ENCODE measurements at places on chromosomes 16 and 17.

GRCh38 chr17:72142614-72143013 is 21.8 kb downstream of the SOX9 start:
- DNase-seq: no peak

DNA sequence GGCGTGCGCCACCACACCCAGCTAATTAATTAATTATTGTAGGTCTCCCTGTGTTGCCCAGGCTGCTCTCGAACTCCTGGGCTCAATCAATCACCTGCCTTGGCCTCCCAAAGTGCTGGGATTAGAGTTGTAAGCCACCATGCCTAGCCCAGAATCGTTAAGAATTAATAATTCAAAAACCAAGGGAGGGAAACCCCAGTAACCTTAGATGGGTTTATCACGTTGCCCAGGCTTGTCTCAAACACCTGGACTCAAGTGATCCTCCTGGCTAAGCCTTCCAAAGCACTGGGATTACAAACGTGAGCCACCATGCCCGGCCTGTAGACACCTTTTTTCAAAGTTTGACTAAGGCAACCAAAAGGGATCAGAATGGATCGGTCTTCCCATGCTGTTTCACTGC is 21.6 kb downstream of the CD300LF start:
- DNase-seq: no peak

GRCh38 chr17:34399725-34400124 is 36.7 kb upstream of the CCL1 start:
- DNase-seq: no peak

DNA sequence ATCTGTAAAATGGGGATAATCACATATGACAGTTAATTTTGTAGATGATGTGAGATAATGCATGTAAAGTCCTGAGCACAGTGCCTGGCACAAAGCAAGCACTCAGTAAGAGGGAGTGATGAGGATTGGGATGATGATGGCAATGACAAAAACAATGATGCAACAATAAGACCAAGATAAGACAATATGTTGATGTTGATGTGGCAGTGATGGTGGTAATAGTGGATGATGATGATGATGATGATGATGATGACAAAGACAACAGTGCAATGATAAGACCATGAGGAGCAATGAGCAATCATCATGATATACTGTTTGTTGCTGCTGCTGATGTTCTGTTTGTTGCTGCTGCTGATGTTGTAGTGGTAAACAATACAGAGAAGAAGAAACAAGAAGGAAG is 344.1 kb downstream of the NPIPA8 start:
- DNase-seq: no peak

GRCh38 chr16:1220841-1221627 is 4.0 kb downstream of the TPSG1 start:
- no peak for DNase-seq

DNA sequence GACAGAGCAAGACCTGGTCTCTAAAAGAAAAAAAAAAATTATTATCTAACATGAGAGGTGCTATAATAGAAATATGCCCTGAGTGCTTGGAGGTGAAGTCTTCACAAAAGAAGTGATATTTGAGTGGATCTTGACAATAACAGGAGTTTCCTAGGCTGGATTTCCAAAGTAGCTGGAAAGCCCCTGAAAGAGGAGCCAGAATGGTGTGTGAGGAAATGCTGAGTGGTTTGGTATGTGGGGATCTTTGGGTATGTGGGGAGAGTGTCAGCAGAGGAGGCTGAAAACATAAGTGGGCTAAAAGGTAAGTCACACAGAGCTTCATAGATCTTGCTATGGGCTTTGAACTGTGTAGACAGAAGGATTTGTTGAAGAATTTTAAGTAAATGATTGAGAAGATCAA is 100.1 kb downstream of the YPEL2 start:
- no peak for DNase-seq

- DNase-seq: no peak
Measured at GRCh38 chr17:75846692-75847613, 2.7 kb upstream of the UNC13D start.

GRCh38 chr17:32498391-32498790 is 11.6 kb downstream of the CDK5R1 start:
- DNase-seq: no peak

GRCh38 chr16:1155353-1156054 is 2.6 kb downstream of the CACNA1H start:
- no peak for DNase-seq

Data from C1 segment of cervical spinal cord (tissue), 14 donors.